ENCODE measurements at places on chromosomes 3 and 15.

DNA sequence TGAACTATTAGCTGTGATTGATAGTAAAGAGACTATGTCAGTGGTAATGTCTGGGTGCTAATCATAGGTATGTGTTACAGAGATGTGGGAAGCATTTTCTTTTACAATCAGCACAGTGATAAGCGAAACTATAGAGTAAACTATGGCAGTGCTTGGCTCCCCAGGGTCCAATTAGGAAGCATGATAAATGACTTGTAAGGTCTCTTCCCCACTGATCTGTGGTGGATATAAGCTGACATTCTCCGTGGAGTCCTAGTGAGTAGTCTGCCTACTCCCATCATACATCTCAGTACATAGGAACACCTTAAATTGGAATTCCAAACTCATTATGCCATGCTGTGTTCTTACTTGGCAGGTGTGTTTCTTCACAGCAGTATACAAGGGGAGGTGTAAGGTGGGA is 204.2 kb downstream of the GAP43 start:
- no peaks in the 10 kb centered on the region for H3K36me3 ChIP-seq
- no peak overlapping the region for H3K27ac ChIP-seq
- H3K27me3 ChIP-seq, result peaks cover 4% of the 10 kb centered on the region
- no peak for DNase-seq
- H3K4me1 ChIP-seq, result no peaks in the 10 kb centered on the region

- no peak overlapping the region for H3K4me3 ChIP-seq
- H3K4me1 ChIP-seq, result no peaks in the 10 kb centered on the region
- H3K27ac ChIP-seq, result no peak overlapping the region
Observed at GRCh38 chr3:106512846-106513245, 644.0 kb upstream of the CBLB start.

GRCh38 chr3:100006570-100007271 is 107.6 kb downstream of the FILIP1L start:
- no peak overlapping the region for H3K4me3 ChIP-seq
- DNase-seq, result no peak
- H3K36me3 ChIP-seq, result peaks cover 5% of the 10 kb centered on the region
- H3K27ac ChIP-seq, result peak overlapping the region; percentile 48
- H3K27me3 ChIP-seq, result no peaks in the 10 kb centered on the region

GRCh38 chr15:98651036-98651481 is 2.7 kb downstream of the IGF1R start:
- peaks cover 16% of the 10 kb centered on the region for H3K27me3 ChIP-seq
- H3K4me3 ChIP-seq, result peak overlapping the region; percentile 91
- DNase-seq, result no peak
- H3K27ac ChIP-seq, result peak overlapping the region; percentile 91
- peaks cover 21% of the 10 kb centered on the region for H3K4me1 ChIP-seq

DNA sequence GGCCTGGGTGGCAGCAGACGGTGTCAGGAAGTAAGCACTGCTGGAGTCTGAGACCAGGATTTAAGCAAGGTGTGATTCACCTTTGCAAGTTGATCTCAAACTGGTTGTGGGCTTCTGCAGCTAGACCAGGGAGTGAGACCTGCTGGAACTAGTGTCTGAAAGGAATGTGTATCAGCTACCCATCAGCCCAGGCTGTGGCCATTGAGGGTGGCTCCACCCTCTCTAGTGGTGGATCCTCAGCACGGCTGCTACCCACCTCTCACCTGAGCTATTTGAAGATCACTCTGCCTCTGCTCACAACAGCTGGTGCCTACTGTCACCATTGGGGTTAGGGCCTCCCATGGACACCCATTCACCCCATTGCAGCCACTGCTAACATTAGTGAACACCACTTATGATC is 140.3 kb upstream of the DCBLD2 start:
- no peaks in the 10 kb centered on the region for H3K4me1 ChIP-seq
- no peak for DNase-seq
- H3K4me3 ChIP-seq, result no peak overlapping the region

GRCh38 chr15:82810890-82811426 is 1.5 kb downstream of the WHAMM start:
- peak overlapping the region; percentile 88 for H3K4me3 ChIP-seq
- H3K27ac ChIP-seq, result peak overlapping the region; percentile 96
- H3K27me3 ChIP-seq, result no peaks in the 10 kb centered on the region
- H3K36me3 ChIP-seq, result peaks cover 9% of the 10 kb centered on the region
- peak; percentile 45 for DNase-seq
- peaks cover 31% of the 10 kb centered on the region for H3K4me1 ChIP-seq

GRCh38 chr3:112973325-112974177 is 1.4 kb downstream of the CD200R1 start:
- no peaks in the 10 kb centered on the region for H3K36me3 ChIP-seq
- peak overlapping the region; percentile 95 for H3K4me3 ChIP-seq
- no peak for DNase-seq

DNA sequence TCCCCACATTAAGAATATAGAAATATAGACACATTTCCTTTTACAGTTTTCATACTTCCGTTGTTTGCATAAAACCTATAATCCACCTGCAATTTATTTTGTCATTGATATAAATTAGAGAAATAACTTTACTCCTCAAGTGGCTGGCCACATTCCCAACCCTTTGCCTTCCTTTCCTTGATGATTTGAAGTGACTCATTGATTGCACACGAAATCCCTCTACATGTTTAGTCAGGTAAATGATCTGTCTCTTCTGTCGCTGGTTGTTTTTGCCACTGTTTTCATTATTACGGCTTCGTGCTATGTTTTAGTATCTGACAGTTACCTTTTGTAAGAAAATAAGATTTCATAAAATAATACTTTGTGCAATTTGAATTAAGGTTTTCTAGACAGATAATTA is 272.2 kb upstream of the NR2E3 start:
- peaks cover 3% of the 10 kb centered on the region for H3K27me3 ChIP-seq
- no peaks in the 10 kb centered on the region for H3K36me3 ChIP-seq
- DNase-seq, result no peak
- no peak overlapping the region for H3K27ac ChIP-seq
- H3K4me3 ChIP-seq, result no peak overlapping the region
- no peaks in the 10 kb centered on the region for H3K4me1 ChIP-seq

- no peak overlapping the region for H3K27ac ChIP-seq
- H3K27me3 ChIP-seq, result peaks cover 25% of the 10 kb centered on the region
- DNase-seq, result no peak
- H3K4me3 ChIP-seq, result no peak overlapping the region
Observed at GRCh38 chr15:75725006-75725718, 12.5 kb upstream of the CSPG4 start.

DNA sequence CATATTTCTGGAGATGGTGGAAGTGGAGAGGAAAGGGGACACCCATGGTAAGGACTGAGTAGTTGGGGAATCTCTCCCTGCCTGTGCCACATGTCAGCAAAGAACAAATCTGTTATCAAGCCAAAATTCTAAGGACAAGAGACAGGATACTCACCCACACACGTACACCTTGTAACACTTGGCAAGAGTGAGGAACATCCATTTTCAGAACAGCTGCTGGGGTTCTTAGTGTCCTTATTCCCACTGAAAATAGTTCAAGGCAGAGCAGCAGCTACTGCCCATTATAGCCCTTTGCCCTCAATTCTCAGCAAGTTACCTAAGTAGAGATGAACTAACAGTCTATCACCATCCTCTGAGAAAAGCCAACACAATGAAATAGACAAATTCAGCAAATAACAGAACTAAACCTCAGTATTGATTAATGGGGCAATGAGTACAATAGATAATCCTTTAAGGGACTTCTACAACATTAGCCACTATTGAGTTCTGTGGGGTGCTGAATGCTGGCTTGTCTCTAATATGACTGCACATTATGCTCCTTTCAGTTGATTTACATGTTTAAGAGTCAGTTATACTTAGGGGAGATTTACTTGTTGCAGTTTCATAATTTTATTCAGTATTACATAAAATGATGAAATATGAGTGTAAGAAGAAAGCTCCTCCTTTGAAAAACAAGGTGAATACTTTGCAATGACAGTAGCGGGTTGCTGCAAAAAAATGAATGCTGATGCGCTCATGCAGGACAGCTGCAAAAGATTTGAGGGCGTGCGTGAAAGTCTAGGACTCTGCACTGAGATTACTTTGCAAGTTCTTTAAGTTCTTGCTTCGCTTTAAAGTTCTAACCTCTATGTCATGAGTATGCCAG is 22.4 kb downstream of the SENP5 start:
- H3K27ac ChIP-seq, result no peak overlapping the region
- no peak for DNase-seq
- H3K4me3 ChIP-seq, result no peak overlapping the region

GRCh38 chr15:99981191-99981647 is 248.0 kb upstream of the LYSMD4 start:
- no peak for DNase-seq
- H3K27me3 ChIP-seq, result peaks cover 14% of the 10 kb centered on the region
- H3K27ac ChIP-seq, result no peak overlapping the region

All from memory B cell (primary cell).